ENCODE measurements at places on chromosomes 3 and 15.
A peak's percentile ranks its signal among the peaks of the same experiment; 100 is the strongest.

DNA sequence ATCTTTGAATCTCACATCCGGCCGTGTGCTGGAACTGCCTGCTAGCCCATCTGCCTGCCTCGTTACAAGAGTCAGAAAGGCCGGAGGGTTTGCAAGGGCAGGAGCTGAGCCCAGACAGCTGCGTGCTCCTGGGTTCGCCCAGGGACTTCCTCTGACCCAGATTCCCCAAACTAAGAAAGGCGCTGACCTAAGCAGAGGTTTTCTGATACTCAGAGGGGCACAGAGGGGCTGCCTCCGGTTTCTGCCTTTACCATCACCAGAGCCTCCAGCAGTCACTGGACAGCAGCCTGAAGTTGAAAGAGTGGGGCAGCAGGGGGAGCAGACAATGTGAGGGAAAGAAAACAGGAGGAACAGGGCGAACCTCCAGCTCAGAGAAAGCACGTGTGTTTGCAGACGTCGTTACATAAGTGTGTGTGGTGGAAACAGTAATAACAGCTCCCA lies 33.4 kb upstream of the RAD18 start:
- no peak for DNase-seq

DNA sequence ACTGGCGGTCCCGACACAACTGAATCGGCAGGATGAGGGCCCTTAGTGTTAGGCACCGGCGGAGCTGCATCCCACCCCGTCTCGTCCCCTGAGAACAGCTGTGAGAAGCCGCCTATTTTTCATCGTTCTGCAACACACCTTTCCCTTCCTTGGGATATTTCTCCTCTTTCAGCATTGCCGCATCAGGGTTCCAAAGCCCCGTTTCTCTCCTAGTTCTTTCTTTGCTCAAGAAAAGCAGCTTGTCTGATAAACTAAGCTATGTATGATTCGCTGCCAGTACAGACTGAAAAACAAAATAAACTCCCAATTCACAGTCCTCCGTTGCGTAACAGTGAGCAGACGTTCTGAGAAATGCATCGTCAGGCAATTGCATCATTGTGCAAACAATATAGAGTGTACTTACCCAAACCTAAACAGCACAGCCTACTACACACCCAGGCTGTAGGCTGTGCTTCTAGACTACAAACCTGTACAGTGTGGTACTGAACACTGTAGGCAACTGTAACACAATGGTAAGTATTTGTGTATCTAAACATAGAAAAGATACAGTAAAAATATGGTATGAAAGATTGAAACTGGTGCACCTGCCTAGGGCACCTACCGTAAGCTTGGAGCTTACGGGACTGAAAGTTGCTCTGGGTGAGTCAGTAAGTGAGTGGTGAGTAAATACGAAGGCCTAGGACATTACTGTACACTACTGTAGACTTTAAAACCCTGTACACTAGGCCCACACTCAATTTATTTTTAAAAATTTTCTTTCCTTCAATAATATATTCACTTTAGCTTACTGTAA lies 8.9 kb upstream of the ADAMTS17 start:
- no peak for DNase-seq

DNA sequence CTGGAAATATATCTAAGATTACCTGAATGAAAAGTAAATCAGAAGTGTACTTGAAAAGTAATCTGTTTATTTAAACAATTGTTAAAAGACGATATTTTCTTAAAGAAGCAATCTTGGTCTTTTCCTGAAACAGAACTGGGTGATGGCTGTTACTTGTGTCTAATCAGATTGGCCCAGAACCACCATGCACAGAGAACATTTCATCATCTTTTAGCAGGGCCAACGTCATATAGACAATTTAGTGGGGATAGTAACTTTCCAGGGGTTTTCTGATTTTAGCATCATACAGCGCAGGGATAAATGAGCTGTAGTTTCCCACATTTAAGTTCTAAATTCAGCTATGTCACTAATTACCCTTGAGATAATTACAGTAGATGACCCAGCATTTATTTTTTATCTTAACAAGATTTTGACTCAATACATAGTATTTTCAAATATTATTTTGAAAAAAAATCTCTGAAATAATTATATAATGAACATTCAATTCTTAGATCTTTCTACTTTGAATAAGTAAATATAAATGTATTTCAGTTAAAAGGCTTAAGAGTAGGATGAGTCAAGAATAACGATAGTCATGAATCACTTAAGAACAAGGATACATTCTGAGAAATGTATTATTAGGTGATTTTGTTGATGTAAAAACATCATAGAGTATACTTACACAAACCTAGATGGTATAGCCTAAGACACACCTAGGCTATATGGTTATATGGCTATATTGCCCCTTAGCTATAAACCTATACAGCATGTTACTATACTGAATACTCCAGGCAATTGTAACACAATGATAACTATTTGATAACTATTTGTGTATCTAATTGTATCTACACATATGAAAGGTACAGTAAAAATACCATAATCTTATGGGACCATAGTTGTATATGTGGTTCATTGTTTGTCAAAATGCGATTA lies 103.8 kb upstream of the MME start:
- no peak for DNase-seq

DNA sequence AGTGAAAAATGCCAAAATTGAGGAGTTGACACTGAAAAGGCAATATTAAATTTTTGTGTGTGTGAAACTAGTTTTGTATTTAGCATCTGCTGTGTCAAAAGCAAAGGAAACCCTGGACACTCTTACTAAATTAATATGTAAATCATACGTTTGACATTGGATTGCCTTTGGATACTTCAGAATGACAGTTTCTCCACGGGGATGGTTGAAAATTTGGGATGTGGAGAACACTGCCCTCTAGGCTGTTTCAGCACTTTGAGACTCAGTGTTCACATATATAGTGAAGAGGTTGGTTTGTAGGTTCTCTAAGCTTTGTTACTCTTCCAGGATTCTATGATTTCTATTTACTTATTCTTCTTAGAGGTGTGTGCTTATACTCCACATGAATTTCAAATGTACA lies 3.0 kb downstream of the ROBO2 start:
- DNase-seq = no peak

- DNase-seq = no peak
Observed at GRCh38 chr15:79243723-79244122, 38.8 kb upstream of the ANKRD34C start.

DNA sequence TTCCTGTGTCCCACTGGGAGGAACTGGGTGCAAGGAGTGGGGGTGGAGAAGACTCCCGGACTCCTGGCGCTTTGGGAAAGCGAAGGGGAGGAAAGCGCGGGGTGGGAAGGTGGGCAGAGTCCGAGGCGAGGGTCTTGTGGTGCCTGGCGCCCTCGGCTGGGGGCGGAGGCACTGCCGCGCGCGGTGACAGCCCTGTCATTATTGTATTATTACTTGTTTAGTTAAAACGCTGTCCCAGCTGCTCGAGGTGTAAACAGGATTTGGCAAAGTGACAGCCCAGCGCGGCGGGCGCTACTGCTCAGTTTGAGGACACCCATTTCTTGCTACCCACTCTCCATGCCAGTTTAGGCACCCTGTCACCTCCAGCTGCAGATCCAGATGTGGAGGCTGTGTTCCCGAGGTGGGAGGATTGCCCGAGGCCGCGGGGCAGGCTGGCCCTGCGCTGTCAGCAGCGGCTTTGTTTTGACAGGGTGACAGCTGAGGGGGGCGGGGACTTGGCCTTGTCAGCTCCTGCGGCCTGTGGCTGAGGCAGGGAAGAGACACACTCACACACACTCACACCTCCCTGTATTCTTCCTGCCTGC lies 1.0 kb downstream of the KAT2B start:
- peak; percentile 79 for DNase-seq

DNA sequence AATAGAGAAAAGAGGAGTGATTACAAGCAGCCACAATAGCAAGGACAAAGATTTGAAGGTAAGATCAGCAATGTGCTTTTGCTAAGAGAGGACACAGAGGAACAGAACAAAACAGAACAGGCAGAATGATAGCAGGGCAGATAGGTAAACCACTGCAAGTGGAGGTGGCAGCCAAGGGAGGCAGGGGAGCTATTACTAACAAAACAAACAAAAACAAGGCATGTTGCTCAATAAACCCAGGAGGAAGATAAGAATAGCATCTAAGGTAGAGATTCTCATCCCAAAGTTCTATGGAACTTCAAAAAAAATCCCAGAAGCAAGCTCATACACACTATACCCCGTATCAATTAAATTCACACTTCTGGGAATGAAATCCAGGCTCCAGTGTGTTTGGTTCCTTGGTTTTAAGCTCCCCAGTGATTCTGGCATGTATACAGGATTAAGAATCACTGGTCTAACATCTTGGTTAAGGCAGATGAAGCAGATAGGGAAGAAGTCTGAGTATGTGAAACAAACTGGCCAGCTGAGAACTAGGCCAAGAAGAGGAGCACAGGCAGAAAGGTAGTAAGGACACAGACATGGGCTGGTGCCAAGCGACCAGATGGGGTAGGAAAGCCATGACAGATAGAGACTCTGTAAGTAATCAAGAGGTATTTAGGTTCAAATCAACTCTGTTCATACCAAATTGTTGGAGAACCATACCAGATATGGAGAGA lies 189.2 kb downstream of the DTWD1 start:
- DNase-seq = no peak

DNA sequence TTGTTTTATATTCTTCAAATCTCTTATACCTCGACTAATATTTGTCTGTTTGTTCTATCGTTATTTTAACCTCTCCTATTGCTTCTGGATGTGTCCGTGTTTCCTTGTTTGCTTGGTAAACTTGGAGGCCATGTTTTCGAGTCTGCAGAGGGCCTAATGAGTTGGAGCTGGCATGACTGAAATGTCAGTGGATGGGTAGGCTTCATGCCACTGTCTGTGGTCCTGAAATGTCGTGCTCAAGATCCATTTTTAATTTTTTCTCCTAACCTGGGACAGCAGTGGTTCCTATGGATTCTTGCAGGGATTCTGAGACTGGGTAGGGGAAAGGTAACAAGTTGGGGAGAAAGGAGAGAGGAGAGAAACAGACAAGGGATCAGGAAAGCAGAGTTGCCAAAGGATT lies 18.8 kb upstream of the GASK1A start:
- peak; percentile 52 for DNase-seq

- DNase-seq = no peak
Observed at GRCh38 chr3:96434651-96435050, 379.7 kb upstream of the EPHA6 start.

DNA sequence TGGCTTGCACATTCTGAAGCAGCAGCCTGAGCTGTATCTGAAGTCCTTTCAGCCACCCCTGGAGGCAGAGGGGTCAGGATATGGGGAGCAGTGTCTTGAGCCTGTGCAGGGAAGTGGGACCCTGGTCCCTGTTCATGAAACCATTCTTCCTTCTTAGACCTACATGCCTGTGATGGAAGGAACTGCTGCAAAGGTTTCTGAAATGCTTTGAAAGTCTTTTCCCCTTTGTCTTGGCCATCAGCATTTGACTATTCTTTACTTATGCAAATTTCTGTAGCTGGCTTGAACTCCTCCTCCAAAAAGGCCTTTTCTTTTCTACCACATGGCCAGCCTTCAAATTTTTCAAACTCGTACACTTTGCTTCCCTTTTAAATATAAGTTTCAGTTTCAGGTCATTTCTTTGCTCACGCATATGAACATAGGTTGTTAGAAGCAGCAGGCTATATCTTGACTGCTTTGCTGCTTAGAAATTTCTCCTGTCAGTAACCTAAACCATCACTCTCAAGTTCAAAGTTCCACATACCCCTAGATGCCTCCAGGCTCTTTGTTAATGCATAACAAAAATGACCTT lies 62.3 kb downstream of the GALK2 start:
- DNase-seq = peak; percentile 4

DNA sequence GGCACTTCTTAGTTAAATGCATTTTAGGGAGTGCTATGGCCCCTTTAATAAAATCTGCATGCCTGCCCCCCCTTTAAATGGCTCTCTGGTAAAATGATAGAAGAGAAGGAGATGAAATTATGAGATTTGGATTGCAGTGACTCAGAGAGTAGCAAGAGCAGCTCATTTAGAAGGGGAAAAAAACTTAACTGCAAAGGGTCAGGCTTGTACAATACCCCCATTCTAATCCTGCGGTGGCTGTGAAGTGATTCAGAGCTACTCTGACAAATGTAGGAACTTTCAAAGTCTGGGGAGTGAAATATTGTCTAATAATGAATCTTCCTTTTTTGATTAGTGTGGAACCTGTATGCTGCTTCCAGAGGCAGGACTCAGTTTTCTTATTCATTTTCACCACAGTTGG lies 44.1 kb upstream of the TBC1D23 start:
- no peak for DNase-seq

- DNase-seq = no peak
Observed at GRCh38 chr15:101476756-101477155, 12.8 kb downstream of the PCSK6 start.

DNA sequence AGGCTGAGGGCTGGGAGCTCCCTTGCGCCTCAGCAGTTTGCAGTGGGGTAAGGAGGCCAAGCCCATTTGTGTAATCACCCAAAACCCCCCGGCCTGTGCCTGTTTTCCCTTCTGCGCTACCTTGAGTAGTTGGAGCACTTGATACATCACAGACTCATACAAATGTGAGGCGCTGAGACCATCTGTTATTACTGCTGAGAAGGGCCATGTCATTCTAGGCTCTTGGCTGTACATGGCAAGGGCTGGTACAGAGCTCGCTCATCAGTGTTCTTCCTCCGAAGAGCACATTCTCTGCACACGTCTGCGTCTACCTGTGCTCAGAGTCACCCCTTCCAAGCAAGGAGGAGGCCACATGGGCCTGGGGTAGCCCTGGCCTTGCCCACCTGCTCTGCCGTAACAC lies 9.3 kb downstream of the PLA2G4B start:
- no peak for DNase-seq

- no peak for DNase-seq
Observed at GRCh38 chr3:179391906-179392305, 44.4 kb downstream of the MFN1 start.

DNA sequence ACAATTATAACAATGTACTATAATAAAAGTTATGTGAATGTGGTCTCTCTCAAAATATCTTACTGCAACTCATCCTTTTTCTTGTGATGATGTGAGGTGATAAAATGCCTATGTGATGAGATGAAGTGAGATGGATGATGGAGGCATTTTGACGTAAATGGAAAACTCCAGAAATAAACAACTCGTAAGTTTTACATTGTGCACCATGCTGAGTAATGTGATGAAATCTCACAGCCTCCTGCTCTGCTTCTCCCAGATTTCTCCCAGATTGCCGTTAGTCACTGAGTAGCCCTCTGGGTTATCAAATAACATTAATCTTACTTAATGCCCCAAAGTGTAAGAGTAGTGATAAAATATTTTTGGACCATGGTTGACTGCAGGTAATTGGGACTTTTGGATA lies 64.8 kb upstream of the SLCO2A1 start:
- DNase-seq = no peak

GRCh38 chr15:88509321-88509720 lies 37.2 kb downstream of the DET1 start:
- no peak for DNase-seq

GRCh38 chr3:179348325-179349013 lies 960 bp downstream of the MFN1 start:
- DNase-seq = peak; percentile 31

GRCh38 chr3:46411271-46411670 lies 4.2 kb downstream of the CCRL2 start:
- no peak for DNase-seq
